ENCODE measurements at places on chromosomes 1 and 21.

GRCh38 chr1:57258557-57259325 lies 165.1 kb downstream of the DAB1 start:
- no peak for DNase-seq

GRCh38 chr21:35291973-35292627 lies 243.0 kb upstream of the RUNX1 start:
- no peak for DNase-seq

DNA sequence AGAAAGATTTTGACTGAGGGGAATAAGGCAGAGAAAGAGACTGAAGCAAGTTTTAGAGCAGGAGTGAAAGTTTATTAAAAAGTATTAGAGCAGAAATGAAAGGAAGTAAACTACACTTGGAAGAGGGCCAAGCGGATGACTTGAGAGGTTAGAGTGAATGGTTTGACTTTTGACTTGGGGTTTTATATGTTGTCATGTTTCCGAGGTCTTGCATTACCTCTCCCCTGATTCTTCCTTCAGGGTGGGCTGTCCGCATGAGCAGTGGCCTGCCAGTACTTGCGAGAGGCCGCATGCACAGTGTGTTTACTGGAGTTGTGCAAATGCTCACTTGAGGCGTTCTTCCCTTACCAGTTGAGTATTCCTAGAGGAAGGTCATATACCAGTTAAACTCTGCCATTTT lies 13.0 kb upstream of the DENND2D start:
- no peak for DNase-seq

DNA sequence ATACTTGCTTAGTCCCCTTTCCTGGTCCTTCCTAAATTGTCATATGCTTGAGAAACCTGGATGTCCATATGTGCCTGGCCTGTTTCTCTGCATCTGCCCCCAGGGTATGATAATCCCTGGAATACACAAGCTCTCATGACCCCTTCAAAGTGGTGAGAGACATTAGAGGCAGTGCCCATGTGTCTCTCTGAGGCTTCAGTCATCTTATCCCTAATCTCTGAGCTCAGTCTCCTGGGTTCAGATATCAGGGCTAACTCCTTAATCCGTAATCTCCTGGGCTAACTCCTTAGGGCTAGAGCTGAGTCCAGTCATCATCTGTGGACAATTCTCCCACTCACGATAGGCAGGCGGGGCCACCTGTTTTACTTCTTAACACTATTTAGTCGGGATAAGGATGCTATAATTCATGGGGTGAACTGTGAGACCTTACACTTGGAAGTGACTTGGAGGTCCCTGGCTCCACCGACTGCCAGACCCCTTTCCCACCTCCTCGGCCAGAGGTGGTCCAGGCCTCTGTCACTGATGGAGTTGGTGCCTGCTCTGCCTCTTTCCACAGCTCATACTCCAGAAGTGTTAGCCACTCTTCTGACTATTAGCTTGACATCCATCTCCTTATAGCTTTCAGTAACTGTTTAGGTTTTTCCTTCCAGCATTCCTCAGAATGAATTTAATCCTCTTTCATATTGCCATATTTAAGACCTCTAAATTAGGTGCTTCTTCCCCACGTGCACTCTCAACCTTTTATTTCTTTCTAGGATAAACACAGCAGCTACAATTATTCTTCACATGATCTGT lies 22.7 kb downstream of the CCN1 start:
- DNase-seq, result peak; percentile 22

- no peak for DNase-seq
These were observed 60.0 kb downstream of the MRPS6 start for GRCh38 chr21:34133392-34133791.

GRCh38 chr1:154938604-154939399 lies 2.3 kb upstream of the PMVK start:
- no peak for DNase-seq

- DNase-seq, result no peak
These were observed 158.4 kb downstream of the ZZZ3 start for GRCh38 chr1:77524038-77524437.

DNA sequence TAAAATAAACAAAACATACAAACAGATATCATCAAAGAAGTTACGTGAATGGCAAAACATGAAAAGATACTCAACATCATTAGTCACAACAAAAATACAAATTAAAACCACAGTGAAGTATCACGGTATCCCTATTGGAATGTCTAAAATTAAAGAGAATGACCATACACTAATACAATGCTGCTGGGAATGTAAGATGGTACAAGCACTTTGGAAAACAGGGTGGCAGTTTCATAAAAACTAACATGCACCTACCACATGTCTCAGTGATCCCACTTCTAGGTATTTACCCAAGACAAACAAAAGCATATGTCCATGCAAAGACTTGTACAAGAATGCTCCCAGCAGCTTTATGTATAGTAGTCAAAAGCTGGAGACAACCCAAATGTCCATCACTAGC lies 69.1 kb downstream of the HSF2BP start:
- DNase-seq, result no peak

Measured in islet precursor cell (in vitro differentiated cells).